ENCODE measurements at places on chromosomes 11 and 22.

- DNase-seq = peak; percentile 29
Observed at GRCh38 chr11:14638561-14638960, 5.0 kb upstream of the PDE3B start.

DNA sequence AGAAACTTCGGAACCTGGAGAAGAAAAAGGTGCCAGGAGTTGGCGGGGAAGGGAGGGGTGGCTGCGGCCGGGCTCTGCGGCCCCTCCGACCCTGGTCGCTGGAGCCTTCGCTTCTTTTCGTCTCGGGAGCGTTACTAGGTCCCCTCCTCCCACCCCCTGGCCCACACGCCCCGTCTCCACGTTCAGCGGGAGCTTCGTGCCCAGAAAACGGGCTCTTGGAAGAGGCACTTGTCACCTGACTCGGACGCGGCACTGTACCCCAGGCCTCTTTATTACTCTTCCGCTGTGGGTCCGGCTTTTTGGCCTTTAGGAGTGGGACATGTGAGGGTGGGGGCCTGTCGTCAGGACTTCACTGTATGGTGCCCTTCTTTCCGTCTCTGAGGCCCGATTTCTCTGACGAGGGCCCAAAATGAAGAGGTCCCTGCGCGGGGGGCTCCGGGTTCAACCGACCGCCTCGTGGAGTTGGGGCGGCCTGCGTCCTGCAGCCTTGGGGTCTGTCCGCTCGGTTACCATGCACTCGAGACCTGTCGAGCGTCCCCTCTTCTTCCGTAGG lies 1.2 kb downstream of the CAPRIN1 start:
- peak; percentile 41 for DNase-seq

- DNase-seq = peak; percentile 69
Observed at GRCh38 chr11:6319704-6320410, 444 bp downstream of the CAVIN3 start.

DNA sequence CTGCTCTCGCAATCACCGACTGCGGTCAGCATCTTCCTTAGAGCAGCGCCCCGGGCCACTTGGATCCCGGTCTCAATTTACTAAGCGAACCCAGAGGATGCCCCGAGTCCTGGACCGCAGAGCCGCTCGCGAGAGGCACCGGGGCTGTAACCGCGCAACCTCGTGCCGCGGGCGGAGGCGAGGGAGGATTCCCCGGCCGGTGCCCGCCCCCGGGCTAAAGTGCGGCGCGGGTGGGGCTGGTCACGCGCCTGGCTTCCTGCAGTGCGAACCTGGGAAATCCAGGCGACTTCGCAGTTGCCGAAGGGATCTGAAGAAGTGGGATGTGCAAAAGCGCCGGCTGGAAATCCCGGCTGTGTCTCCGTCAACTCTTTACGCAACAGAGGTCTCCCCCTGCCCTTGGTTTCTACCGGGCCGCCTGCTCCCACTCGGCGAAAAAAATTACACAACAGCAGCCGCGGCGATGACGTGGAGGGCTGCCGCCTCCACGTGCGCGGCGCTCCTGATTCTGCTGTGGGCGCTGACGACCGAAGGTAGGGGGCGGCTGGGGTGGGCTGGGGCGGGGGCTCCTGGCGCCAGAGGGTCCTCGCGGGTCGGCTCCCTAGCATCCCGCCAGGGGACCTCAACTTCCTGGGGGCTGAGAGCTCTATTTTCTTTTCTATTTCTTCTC lies at the start of gene NCR3LG1:
NCR3LG1 (plus strand) TSS at position 291 of the 667 bp plus-strand sequence; CDS start at position 461, 170 bp downstream.
- peak; percentile 79 for DNase-seq

GRCh38 chr22:23152238-23153114 lies 7.2 kb downstream of the RAB36 start:
- DNase-seq = no peak

DNA sequence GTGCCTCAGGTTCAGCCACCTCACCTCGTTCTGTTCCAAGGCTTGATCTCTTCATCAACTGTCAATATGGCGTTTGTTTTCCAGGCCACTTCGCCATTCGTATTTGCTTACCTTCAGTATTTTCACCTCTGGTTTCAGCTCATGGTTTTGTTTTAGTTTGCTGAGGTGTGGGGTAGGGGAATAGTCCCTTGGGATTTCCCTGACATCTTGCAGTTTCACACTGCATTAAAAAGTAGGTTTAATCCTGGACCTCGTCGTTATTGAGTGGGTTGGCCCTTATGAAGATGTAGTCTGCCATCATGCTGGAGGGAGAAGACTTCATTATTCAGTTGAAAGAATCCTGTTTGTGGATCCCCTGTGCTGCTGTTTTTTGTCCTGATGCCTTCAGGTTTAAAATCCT lies 46.0 kb downstream of the C11orf91 start:
- DNase-seq = no peak

DNA sequence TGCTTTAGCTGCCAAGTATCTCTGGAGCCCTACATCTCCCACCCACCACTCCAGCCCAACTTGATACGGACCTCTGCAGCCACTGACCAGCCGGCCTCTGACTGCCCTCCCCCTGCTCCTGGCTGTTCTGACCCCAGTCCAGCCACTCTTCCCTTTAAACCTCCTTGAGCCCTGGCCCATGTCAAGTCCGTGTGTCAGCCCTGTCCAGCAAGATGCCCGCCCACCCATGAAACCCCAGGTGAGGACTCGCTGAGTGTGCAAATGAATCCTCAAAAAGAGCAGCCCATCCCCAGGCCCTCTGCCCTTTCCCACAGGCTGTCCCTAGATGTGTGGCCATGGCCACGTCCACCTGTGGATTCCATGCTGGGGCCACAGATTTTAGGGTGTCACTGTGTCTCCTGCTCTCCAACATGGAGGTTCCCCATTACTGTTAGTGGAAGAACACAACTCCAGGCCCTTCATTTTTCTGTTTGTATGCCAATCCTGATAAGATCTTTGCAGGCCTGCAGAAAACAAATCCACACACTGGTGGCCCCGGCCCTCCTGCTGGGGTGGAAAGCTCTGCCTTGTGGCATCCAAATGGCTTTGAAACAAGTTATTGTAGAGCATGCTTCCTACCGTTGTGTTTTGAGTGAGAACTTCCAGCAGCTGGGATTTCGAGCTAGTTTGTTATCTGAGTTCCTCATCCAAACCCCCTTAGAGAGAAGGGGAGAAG lies 22.7 kb upstream of the ADORA2A start:
- DNase-seq = no peak

DNA sequence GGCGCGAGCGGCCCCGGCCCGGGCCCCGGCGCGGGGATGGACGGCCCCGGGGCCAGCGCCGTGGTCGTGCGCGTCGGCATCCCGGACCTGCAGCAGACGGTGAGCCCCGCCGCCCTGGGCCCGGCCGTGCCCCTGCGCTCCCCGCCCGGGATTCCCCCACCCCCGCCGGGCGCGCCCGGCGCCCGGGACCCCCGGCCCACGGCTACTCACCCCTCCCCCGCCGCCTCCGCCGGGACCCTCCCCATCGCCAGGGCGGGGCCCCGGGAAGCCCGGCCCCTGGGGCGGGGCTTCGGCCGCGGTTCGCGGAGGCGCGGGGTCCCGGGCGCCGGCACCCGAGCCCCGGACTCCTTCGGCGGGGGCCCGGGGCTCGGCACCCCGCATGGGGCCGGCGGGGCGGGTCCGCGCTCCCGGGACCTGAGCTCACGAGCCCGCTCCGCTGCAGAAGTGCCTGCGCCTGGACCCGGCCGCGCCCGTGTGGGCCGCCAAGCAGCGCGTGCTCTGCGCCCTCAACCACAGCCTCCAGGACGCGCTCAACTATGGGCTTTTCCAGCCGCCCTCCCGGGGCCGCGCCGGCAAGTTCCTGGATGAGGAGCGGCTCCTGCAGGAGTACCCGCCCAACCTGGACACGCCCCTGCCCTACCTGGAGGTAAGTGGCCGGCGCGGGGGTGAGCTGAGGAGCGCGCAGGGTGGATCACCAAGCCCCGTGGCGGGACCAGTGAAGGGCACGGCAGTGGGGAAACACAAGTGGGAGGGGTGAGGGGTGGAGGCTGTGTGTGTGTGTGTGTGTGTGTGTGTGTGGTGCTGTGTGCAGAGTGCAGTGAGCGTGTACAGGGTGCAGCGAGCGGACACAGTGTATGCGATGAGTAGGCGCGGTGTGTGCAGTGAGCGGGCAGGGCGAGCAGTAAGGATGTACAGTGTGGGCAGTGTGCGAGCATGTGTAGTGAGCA lies 2.3 kb downstream of the SHANK3 start:
- DNase-seq = peak; percentile 74
